ENCODE measurements at places on chromosomes 7 and 10.

DNA sequence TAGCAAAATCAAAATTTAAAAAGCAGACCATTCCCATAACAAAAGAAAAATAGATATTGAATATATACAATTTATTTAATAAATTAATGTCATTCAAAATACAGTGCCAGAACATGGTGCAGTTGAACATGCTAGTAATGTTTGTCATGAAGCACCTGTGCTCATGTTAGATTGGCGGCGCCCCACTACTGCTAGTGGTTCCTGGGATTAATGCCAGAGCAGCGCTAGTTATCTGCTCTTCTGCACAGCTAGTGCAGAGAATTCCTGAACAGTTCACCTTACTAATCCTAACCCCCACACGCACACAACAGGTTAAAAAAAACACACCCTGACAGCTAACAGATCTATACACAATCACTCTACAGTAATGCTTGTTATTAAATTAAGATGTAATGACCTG is 23.4 kb downstream of the KBTBD2 start:
- no peak for DNase-seq

- DNase-seq = no peak
These were observed 9.5 kb downstream of the GPR146 start for GRCh38 chr7:1053816-1054370.

DNA sequence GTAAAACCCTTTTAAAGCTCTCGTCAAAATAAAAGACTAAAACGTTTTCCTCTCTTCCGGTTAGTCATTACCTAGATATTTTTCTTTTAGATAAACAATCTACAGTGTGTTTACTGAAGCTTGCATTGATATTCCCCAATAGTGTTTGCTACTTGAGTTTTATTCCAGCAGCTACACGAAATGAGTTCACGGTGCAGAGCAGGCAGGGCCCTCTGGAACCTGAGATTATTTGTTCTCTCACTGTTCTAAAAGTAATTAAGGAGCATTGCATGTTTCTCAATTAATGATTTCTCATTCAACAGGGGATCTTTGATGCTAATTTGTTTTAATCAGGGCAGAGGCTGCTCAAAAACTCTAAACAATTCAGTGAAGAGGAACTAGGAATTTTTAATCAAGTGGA is 319.7 kb downstream of the GFRA1 start:
- DNase-seq = no peak

- peak; percentile 49 for DNase-seq
These were observed 334 bp downstream of the ZNF800 start for GRCh38 chr7:127392182-127392565.

DNA sequence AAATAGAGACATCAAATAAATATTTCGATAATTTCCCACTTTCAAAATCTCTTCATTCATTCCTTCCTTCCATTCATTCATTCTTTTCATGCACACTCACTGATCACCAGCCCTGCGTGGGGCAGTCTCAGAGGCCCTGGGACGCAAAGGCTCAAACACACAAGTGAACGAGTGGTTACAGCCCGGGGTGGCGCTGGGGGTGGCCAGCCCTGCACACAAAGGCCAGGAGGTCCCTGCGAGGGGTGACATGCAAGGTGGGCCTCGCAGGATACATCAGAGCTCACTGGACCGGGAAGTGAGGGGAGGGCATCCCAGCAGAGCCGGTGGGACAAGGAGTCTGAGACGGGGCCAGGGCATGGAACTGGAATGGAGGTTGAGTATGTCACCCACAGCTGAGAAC is 29.9 kb upstream of the TTYH3 start:
- no peak for DNase-seq

DNA sequence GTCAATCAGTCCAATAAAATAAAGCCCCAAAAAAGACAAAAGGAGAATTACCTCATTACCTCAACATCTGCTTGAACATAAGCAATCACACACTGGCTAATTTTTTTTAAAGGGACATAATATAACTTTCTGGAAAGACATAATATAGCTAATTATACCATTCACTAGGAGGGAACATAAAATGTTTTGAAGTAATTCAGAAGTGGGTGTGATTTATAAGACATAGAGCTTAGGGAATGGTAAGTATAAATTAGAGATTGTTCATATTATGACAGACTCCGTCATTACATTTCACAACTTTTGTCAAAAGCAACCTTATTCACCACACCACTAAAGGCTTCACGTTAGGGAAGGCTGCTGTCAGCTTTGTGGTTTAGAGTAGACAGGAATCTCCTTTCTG is 3.8 kb downstream of the SHTN1 start:
- DNase-seq = no peak

DNA sequence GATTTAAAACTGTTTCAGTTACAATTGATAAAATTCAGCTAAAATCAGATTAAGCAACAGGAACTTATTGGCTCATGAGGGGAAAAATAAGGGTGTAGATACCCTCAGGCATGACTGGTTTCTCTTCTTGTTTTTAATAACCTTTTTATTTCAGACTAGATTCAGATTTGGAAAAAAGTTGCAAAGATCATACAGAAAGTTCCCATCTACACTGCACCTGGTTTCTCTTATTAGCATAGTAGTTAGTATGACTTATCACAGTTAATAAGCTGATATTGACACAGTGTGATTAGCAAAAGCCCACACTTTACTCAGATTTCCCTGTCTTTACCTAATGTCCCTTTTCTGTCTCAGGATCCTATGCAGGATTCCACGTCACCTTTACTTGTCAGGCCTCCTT is 53.3 kb downstream of the HTR5A start:
- DNase-seq = no peak

GRCh38 chr7:7569081-7569527 is 2.4 kb downstream of the MIOS start:
- no peak for DNase-seq

GRCh38 chr7:114081606-114082425 is 163.0 kb upstream of the PPP1R3A start:
- DNase-seq = no peak

DNA sequence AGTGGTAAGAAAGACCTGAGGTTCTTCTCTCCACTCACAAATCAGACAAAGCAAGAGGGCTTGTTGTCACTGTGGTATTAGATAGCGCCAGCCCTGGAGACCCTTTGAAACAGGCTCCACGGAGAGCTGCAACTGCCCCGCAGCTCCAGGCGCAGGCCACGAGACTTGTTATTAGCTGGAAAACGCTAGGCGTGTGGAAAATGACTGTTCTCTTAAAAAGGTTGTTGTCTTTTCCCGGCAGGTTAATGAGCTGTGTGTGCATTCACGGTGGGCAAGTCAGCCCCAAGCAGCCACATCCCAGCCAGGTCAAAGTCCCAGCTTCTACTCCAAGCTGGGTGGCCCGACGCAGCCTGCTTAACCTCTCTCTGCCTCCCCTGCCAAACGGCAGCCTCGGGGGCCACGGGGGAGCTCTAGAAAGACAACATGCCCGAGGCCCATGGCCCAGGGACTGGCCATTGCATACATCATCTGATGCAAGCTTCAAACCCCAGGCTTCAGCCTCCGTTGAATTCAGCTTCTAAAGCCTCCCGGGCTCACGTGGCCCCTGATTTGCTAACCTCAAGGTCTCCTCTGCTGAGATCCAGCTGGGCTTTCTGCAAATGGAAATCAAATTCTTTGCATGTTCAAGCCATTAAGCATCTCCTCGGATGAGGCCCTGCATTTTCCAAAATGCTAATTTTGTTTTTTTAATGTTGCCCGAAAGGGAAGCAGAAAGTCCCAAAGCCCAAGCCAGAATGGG is 61.3 kb upstream of the DNAAF5 start:
- no peak for DNase-seq

DNA sequence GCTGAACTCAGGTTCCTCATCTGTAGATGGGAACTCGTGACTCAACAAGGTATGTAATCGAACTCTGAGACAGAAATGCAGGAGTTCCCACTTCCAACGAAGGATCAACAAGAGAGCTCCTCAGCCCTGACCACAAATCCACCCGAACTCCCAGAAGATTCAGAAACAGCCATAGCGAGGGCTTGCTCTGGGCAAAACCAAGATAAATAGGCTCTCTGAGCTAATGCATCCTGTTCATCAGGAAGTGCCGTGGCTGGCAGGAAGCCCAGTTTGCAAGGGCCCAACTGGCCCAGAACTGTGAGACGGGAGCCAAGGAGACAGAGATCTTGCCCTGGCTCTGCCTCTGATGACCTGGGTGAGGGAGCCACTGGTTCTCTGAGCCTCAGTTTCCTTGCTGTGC is 141.7 kb upstream of the PFKP start:
- no peak for DNase-seq

- no peak for DNase-seq
These were observed 134.4 kb downstream of the SLC16A9 start for GRCh38 chr10:59575269-59575668.

DNA sequence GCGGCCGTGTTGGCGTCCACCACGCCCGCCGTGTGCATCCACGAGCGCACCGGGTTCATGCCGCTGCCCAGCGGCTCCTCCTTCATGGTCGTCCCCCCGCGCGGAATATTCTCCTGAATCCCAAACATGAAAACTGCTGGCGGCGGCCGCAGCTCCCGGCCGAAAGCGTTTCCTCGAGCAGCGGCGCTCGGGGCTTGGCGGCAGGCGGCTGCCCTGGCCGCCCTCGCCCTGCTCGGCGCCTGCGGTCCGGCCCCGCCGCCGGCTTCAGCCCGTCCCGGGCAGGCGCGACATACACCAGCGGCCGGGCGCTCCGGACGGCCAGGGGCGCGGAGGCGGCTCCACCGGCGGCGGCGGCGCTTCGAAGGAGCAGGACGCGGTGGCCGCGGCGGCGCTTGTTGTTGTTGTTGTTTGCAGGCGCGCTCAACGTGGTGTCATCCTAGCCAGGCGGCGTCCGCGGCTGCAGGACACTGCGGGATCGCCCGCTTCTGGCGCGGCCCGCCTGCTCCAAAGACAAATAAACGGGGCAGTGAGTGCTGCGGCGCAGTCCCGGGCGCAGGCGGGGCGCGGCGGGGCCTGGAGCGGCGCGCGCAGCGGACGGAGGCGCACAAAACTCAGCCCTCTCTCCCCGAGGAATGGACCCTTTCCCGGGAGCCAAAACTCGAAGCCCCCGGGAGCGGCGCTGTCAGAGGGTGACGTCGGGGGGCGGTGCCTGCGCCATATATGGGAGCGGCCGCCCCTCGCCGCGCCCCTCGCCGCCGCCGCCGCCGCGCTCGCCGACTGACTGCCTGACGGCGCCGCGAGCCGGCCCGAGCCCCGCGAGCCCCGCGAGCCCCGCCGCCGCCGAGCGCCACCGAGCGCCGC is at the start of gene EBF3:
Gene EBF3 (minus strand): TSS at position 634 of the 861 bp plus-strand sequence. CDS start 506 bp downstream, at position 128.
- DNase-seq = no peak

GRCh38 chr7:90602303-90602702 is 6.2 kb downstream of the CDK14 start:
- DNase-seq = no peak

DNA sequence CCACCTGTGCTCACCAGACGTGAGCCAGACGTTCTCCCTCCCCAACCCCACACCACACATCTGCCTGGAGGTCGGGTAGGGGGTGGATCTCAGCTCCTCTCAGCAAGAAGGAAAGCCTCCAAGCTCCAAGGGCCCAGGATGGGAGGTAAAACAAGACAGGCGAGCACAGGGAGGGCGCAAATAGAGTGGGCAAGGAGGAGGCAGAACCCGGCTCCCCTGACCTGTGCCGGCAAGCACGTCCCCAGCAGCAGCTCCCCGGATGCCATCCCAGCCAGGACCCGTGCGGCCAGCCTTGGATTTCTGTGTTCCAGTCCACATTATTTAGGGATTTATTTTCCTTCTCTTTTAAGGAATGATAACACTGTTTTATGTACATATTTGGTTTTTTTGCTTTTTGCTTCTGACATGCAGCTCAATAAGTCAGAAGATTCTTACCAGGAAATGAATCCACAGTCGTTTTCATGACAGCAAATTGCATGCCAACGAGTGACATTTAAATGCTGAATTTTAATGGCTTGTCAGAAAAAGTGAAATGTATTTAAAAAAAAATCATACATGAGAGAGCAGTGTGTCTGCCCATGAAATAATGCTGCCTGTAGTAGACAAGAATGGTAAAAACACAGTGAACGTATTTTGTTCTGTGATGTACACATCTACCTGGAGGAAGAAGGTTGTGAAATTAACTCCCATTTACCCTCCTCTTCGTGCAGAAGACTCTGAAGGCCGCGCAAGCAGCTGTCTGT is 276.5 kb downstream of the PTPRN2 start:
- no peak for DNase-seq

- DNase-seq = no peak
These were observed 419.9 kb downstream of the NRG3 start for GRCh38 chr10:82294874-82295378.

- no peak for DNase-seq
These were observed 286.3 kb downstream of the TNS3 start for GRCh38 chr7:47295606-47296005.

DNA sequence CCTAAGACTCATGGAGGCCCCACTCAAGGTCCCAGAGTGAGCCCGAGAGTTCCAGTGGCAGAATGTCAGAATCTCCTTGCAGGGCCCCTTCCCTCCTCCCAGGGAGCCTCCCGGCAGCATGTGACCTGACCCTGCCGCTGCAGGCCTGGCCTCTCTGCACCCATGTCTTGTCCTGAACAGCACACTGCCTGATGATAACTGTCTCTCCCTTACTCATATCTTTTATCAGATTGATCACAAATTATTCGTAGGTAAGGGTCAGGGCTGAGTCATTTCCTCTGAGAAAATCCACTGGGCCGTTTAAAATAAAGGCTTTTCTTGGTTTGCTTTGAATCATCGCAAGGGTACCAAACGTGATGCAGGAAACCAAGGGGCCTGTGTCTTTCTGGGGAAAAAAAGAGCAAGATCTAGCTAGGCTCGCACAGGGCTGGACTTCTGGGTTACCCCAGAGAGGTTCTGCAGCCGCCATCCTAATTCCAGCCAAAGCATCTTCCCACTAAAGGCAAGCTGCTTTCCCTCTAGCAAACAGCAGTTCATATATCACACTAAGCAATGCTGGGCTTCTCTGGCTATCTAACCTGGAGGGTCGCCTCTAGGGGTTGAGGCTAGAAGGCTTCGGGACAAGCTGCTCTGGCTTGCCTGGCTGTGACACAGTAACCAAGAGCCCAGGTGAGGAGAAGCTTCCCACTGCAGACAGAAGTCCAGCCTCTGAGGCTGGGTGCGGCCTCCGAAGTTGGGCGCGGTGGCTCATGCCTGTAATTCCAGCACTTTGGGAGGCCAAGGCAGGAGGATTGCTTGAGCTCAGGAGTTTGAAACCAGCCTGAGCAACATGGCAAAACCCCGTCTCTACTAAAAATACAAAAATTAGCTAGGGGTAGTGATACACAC is 104.9 kb downstream of the SPDYE5 start:
- DNase-seq = no peak

- DNase-seq = no peak
These were observed 170.5 kb downstream of the C1GALT1 start for GRCh38 chr7:7352845-7353244.

GRCh38 chr10:14588084-14588937 is 186.4 kb downstream of the FAM107B start:
- no peak for DNase-seq

DNA sequence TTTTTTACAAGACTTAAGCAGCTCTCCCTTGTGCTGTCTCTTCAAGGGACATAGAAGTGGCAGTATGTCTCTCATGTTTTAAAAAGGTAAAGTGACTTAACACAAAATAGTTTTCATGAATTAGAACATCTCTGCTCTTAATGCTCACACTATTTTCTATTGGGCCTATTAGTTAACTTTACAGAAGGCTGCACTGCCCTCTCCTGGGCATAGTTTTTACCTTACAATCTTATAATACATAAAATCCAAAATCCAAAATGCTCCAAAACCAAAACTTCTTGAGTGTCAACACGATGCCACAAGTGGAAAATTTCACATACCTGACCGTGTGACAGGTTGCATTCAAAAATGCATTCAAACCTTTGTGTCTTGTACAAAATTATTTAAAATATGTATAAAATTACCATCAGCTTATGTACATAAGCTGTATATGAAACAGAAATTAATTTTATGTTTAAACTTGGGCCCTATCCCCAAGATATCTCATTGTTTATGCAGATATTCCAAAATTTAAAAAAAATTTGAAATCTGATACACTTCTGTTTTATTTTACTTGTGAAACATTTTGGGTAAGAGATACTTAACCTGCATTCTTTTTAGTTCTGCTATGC is 25.8 kb downstream of the TES start:
- peak; percentile 30 for DNase-seq

Data from activated CD4-positive, CD25-positive, alpha-beta regulatory T cell (primary cell).